NCI-H2081 (cell line): ENCODE measurements at places on chromosomes 6 and 20.

DNA sequence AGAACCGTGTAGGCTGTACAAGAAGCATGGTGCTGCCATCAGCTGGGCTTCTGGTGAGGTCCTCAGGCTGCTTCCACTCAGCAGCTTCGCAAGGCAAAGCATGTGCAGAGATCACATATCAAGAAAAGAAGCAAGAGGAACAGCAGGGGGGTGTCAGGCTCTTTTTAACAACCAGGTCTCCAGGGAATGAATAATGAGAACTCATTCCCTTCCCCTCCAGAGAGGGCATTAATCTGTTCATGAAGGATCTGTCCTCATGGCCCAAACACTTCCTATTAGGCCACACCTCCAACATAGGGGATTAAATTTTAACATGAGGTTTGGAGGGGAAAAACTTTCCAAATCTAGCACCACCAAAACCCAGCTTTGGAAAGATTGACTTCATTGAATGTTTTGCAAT is 20.0 kb downstream of the GINM1 start:
- DNase-seq: no peak

GRCh38 chr6:109015176-109015575 is 79.5 kb downstream of the SESN1 start:
- no peak for DNase-seq

- no peak for DNase-seq
Observed at GRCh38 chr6:17250237-17250636, 30.9 kb upstream of the RBM24 start.

GRCh38 chr6:56664029-56664428 is 21.3 kb upstream of the DST start:
- DNase-seq: no peak

- DNase-seq: no peak
Observed at GRCh38 chr20:16346956-16347355, 226.3 kb downstream of the KIF16B start.

DNA sequence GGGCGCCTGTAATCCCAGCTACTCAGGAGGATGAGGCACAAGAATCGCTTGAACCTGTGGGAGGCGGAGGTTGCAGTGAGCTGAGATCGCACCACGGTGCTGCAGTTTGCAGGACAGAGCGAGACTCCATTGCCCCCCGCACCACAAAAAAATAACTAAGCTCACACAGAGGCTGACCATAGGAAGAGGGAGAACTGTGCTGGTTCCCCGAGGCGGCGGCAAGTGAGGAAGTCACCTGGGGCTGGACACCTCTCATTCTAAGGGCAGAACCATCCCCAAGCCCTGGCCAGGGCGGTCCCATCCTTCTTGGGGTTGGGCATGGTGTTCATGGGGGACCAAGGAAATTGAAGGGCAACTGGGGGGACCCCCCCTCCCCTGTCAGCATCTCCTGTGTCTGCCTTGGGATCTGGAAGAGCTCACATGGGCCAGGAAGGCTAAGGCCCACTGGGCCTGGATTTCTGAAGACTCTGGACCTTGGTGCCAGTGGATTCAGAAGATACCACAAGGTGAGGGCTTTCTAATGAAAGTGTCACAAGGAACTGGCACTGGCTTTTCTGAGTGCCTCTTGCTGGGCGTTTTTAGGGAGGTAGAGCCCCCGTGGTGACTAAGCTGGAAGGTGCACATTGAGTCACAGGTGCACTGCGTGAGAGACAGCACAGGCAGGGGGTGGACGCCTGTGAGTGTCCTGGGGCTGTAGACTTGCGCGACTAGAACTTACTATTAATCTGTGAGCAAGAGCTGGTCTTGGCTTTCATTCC is 11.5 kb downstream of the IRF4 start:
- DNase-seq: no peak
